ENCODE measurements at places on chromosomes 3 and 15.

GRCh38 chr3:159030886-159031679 is 229.2 kb downstream of the MFSD1 start:
- DNase-seq: no peak

DNA sequence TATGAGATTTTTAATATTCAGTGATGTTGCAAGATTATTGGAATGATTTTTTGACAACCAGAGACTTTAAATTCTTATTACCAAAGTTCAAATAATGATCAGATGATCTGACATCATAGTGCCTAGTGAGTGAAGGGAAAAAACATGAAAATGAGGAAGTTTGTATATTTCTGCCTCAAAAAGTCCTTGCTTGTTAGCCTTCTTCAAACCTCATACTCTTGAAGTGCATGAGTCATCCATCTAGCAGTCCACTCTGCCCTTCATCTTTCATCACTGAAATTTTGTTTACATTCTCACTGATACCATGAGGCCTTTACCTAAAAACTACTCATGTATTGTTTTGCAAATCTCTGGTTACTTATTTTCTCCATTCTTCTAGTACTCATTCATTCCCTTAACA is 23.9 kb upstream of the OR5H6 start:
- DNase-seq: no peak

DNA sequence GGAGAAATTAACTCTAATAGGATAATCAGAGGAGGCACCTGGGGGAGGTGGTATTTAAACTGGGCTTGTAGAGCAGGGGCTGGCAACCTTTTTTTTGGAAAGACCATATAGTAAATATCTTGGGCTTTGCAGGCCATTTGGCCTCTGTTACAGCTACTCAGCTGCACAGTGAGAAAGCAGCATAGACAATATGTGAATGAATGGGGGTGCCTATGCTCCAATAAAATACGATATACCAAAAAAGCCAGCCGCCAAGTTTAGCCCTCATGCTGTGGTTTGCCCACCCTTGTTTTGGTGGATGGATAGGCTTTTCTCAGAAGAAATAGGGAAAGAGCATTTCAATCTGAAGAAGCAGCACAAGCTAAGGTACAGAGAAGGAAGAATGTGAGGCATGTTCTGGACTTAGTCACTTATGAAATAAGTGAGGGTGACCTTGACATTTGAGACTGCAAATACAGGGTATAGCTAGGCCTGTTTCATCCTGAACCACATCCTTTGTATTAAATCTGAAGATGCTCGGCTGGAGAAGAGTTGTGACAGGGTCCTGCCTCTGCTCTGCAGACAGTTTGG is 131.0 kb upstream of the NR2E3 start:
- no peak for DNase-seq

- peak; percentile 51 for DNase-seq
Observed at GRCh38 chr3:27578032-27578431, 93.8 kb upstream of the SLC4A7 start.

DNA sequence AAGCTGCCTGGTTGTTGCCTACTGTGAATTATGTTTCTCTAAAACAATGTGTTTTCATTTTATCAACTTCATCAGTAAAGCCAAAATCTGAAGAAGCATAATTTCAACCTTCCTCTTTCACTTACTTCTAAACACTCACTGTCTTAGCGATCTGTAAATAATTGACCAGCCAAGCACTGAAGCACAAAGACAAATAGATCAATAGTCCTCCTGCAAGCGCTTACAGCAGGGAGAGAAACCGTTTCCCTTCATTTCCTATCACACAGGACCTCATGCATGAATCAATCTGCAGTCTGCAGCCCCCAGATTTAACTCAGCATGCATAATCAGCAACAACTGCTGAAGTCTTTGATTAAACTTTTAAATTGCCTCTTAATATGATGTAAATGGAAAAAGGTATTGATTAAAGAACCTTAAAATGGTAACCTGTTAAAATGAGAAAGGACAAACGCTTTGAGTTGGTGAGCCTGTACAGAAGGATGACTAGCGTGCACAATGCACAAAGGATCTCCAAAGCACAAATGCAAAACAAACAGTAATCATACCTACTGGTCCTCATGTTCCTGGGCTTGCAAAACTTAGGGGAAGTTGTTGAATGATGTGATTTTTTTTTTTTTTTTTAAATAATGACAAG is 370.2 kb upstream of the ZNF385D start:
- no peak for DNase-seq

DNA sequence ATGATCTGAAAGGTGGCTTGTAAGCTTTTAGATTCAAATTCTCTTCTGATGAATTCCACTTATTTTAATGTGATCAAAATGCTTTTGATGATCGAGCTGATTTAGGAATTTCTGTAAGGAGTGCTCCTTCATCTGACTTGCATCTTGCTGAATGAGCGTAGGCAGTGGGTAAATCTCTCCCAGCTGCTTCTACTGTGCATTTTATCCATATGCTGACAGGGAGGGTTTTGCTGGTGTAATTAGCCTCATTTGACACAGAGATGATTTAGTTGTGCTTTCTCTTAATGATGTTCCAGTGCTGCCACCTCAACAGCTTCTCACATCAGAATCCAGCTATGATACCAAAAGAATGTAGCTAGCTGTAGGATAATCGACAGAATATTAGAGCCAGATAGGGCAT is 3.8 kb upstream of the LMOD3 start:
- no peak for DNase-seq

- peak; percentile 75 for DNase-seq
Observed at GRCh38 chr3:153244961-153245360, 82.9 kb downstream of the RAP2B start.

DNA sequence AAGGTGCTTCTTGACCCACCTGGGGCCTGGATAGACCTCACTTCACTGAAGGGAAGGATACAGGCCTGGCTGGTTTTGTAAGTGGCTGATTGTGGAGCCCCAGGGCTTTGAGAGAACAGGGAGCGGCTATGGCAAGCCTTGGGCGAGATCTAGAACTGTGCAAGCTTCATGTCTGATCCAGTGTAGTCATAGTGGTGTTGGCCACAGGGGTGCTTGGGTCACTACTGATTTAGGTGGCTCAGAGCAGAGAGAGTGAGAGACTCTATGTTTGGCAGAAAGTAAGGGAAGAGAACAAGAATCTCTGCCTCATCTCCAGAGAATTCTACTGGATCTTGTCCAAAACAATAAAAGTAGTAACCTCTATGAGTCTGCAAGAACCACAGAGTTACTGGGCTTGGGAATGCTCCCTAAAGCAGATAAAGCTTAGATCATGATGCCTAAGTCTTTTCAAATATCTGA is 394.2 kb upstream of the EPHA3 start:
- no peak for DNase-seq

DNA sequence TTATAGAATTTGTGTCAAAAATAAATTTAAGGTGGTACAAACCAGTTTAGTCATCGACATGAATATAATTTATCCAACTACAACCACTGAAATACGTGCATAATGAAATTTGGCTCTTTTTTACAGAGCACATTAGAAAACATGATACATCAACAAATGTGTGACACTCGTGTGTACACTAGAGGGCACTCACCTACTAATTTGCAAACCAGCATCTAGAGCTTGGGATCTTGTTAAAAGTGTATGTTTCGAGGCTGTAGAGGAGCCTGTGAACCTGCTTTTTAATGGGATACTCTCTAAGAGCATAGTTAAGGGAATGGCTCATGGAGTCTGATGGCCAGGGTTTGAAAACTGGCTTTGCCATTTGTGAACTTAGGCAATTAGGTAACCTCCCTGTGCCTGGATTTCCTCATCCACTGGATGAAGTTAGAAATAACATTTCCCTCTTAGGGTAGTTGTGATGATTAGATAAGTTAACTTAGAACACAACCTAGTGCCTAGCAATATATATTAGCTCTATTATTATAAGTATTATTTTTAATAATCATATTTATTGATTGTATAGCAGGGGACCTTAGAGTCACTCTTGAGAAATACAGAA is 8.8 kb upstream of the CPOX start:
- peak; percentile 78 for DNase-seq

DNA sequence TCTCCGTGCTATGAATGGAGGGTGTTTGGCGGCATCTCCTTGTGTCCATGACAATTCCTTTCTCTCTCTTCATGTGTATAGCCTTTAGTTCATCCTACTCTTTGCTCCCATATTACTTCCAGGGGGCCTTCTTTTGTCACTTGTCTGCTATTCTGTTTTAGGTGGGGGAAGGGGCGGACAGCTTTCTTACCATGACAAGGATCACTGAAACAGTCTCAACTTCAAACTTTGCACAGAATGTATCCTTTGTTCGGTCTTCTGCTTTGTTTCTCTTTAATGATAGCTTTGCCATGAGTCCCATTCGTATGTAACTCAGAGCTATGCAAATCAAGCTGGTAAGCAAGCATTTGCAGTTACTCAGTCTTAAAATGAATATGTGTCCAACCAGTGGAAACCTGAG is 294.2 kb downstream of the TIGIT start:
- no peak for DNase-seq

- no peak for DNase-seq
Observed at GRCh38 chr15:77504306-77504705, 83.6 kb downstream of the HMG20A start.

- DNase-seq: peak; percentile 6
Observed at GRCh38 chr3:193214445-193214844, 26.6 kb upstream of the PLAAT1 start.

DNA sequence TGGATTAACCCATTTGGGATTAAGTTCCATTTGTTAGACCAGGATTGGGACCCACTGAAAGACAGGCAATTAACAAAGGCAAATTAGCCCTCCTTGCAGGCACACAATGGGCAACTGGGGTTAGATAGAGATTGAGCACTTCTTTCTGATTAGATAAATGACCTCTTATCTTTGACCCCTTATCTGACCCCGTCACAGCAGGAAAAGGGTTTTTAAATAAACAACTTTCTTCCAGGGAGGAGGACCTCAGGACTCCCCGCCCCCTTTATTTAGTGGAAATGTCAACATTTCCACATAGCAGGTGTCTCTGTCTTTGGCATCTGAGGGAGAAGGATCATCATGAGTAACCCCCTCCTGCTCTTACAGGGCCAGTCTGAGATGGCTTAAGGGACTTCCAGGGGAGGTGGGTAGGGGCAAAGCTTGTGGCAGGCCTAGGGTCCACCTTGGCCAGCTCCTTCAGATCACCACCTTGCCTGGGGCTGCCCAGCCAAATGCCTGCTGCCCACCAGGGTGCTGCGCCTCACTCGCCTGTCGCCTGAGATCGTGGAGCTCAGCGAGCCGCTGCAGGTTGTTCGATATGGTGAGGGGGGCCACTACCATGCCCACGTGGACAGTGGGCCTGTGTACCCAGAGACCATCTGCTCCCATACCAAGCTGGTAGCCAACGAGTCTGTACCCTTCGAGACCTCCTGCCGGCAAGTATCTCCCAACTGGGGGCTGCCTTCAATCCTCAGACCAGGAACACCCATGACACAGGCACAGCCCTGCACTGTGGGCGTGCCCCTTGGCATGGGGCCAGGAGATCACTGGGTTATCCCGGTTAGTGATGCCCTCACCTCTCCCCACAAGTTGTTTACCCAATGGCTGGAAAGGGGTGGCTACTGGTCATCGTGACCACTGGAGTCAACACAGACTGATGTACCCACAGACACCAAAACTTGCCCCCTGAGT is 2.6 kb upstream of the WDR6 start:
- DNase-seq: peak; percentile 27

DNA sequence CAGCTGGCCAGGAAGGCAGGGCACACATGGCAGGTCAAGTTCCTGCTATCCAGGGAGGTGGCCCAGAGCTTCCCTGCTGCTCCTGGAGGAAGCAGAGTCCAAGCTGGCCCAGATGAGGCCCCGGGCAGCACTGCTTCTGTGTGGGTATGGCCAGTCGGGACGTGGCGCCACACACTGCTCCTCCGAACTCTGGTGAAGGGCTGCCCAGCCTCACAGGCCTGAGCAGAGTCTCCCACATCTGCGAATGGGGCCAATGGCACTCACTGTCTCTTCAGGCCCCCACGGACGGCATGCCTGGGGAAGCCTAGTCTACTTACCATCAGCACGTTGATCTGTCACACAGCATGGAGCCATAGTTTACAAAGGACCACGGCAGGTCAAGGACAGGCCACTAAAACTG is 2.5 kb upstream of the PLA2G4F start:
- no peak for DNase-seq

DNA sequence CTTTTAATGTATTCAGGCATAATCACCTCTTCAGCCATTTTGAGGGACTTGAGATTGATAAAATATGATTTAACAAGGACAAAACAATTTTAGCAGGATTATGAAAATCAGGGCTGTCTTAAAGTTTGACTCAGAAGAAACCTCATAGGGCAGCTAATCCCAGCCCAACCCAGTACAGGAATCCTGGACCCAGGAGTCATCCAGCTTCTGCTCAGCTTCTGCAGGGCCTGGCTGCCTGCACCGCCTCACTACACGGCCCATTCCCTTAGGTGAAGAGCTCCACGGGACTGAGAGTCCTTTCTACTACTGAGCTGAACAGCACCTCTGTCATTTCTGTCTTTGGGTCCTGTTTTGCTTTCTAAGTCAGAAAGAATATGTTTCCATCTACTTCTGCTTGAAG is 37.5 kb downstream of the ARHGAP31 start:
- peak; percentile 79 for DNase-seq

- no peak for DNase-seq
Observed at GRCh38 chr3:8525893-8526292, 24.3 kb downstream of the LMCD1 start.

DNA sequence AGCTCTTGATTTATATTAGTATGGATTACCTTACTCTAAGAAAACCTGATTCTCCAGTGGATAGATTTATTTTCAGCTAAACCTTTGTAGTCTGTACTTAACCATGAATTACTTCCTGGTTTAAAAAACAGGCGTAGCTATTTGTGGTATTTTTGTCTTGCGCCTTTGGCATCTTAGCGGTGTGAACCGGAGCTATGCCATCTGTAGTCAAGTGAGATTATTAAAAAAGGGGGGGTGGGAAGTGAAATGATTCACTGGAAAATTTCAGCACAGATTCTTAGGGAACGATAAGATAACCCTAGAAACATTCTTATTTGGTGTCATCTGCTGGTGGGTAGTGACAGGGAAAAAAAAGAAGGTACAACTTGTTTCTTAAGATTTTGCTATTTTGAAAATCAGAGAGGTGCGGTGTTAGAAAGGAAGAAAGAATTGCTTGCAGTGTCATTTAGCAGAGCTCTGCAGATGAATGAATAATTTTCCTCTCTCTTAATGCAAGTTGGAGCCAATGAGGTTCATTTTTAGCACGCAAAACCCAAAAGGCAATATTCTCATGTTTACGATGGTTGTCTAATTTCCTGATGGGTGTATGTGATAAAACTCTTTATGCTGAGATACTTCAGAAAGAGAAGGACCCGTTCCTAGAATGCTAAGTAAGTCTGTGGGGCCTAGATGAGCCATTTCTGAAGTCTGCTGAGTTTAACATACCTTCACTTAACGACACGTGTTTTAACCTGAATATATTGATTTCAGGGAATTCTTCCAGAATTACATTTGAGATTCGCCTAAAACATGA is 44.0 kb downstream of the PSMD6 start:
- DNase-seq: no peak

Measured in GM23248 (cell line).